Sciatic nerve (tissue), 2 donors: ENCODE measurements at places on chromosomes 5 and 9.

DNA sequence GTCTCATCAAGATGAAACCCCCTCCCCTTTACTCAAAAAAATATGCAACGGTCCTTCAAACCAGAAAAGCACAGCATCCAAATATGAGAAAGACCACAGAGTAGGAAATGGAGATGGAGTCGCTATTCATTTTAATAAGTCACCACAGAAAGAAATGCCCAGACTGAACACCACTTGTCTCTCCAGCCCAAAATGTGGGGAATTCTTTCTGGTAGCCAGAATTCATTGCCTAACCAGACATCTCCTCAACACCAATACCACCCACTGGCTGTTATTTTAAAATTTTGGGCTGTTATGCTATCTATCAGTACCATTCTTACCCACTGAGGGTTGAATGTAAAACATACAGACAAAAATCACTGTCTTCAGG, 100.1 kb downstream of the SUSD1 start:
- no peak for DNase-seq

DNA sequence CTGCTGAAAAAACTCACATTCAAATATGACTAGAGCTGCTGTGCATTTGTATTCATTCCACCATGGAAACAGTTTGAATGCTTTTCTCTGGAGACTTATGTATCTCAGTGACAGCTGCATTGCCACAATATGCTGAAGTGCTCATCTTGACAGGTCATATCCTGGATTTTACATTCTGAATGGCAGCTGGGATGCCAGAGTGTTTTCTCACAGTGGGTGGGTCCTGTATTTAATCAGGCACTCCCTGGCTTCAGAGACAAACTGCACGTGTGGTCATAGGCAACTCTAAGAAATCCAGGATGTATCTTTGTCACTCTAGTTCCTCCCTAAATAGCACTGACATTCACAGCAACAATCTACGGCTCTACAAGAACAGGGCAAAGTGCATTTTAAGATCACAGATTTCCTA, 75.6 kb downstream of the ST8SIA4 start:
- no peak for DNase-seq

DNA sequence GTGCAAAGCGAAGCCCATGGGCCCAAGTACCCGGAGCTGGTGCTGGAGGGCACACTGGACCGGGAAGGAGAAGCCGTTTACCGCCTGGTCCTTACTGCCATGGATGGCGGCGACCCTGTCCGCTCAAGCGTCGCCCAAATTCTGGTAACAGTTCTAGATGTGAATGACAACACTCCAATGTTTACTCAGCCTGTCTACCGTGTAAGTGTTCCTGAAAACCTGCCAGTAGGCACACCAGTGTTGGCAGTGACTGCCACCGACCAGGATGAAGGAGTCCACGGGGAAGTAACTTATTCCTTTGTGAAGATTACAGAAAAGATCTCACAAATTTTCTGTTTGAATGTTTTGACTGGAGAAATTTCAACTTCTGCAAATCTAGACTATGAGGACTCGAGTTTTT, 936 bp downstream of the PCDHGA6 start:
- no peak for DNase-seq

DNA sequence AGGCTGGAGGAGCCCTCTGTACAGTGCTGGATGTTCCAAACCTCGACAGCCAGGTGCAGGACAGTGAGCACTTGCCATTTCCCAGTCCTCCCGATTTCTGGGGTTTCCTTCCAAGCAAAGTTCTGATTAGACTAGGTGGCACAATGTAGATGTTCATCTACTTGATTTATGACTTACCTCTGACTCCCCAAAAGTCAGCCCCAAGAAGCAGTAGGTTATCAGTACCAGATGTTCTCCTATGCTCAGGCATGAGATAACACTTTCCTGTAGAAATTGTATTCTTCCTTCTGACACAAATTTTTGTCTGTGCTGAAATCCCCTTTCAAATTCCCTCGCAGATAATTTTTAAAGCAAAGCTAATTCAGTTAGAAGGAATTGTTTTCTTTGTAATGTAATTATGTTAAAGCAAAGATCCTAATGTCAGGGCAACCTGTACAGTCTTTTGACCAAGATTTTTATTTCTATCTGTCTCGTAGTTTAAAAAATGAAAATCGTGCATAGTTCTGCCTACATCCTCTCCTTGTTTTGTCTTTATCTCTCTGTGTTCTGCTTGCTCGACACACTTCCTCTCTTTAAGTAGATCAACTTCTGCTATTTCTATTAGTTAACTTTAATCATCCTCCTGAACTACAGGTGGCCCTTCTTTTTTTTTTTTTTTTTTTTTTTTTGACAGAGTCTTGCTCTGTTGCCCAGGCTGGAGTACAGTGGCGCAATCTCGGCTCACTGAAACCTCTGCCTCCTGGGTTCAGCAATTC, 102.4 kb upstream of the PJA2 start:
- DNase-seq: no peak

- no peak for DNase-seq
Observed at GRCh38 chr5:25444697-25445096, 799.9 kb upstream of the CDH10 start.

GRCh38 chr9:4297151-4297785, 2.6 kb downstream of the GLIS3 start:
- DNase-seq: peak; percentile 84

DNA sequence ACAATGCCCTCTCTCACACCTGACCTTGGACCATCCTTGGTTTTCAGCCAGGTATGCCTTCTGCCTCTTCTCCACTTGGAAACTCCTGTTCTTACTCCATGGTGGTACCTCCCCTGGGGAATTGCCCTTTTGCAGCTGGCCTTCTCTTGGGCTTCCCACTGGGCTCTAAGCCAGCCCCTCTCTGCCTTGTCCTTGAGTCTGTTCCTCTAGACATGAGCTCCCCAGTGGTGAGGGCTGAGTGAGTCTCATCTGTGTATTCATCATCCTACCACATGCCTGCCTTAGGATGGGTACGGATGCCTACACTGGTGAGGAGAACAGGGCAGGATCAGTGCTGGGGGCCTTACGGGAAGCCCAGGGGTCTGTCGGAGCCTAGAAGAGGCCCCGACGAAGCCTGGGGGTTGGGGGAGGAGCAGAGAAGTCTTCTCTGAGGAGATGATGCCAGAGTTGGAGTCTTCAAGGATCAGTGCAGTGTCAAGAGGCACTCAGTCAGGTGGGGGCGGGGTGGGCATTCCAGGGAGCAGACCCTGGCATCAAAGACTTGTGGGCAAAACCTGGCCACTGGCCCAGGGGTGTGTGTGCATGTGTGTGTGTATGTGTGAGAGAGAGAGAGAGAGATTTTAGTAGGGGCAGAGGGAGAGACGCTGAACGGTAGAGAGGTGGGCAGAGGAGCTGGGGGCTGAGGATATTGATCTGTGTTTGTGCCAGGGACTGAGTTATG, 5.2 kb upstream of the CRB2 start:
- no peak for DNase-seq

DNA sequence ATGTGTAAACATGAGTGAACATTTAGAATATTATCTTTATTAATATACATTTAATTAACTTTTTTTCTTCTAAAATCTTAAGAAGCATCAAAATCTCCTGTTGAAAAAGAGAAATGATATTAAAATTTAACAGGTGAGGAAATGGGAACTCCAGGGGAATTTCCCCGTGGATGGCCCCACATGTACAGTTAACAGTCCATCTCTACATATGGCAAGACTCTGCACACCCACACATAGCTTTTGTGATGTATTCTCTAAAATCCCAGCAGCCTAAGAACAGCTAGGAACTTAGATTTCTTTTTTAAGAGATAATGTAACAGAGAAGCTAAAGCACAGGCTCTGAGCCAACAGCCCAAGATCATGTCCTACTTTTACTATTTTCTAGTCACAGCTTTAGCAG, 556.3 kb upstream of the RGMB start:
- DNase-seq: no peak

- no peak for DNase-seq
Observed at GRCh38 chr5:150309101-150309885, 6.6 kb upstream of the ARSI start.

DNA sequence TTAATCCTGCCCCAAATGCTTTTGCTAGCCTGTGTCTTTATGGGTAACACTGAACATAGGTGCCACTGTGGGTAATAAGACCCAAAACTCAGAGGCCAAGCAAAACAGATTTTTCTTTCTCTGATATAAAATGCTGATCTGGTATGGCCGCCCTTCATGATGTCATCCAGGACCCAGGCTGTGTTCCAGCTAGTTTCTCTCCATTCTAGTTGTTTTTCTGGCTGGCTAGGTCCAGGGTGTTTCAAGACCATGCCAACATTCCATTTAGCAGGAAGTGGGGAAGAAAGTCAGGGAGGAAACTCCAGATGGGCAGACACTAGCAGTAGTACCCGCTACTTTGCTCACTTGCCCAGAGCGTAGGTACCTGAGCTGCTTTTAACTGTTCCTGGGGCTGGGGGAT, 183.9 kb upstream of the OTULINL start:
- DNase-seq: no peak

DNA sequence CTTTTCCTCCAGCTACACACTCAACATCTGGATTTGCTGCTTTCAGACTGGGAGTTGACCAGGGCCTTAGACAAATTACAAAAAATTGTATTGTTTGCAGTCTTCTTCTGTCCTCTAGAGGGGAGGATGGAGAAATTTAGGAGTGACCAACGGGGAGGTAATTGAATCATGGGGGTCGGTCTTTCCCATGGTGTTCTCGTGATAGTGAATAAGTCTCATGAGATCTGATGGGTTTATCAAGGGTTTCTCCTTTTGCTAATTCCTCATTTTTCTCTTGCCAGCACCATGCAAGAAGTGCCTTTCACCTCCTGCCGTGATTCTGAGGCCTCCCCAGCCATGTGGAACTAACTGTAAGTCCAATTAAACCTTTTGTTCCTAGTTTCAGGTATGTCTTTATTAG, 4.2 kb downstream of the IFNA8 start:
- no peak for DNase-seq

DNA sequence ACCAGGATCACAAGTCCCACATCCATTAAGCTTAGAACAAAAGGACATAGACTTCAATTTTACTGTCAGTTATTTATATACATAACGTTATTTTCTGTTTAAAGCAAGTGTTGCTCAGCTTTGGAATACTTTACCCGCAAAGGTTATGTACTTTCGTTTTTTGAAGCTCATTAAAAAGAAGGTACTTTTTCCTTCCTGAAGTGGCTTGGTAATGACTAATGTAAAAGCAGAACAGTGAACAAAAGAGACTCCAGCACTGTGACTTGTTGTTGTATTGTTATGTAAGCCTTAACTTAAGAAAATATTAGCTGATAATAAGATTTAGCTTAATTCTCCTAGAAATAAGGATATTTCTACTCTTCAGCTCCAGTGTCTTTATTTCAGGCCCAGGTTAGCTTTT, 97.3 kb upstream of the SLCO6A1 start:
- DNase-seq: no peak

GRCh38 chr5:126108470-126108869, 314.7 kb upstream of the GRAMD2B start:
- no peak for DNase-seq

DNA sequence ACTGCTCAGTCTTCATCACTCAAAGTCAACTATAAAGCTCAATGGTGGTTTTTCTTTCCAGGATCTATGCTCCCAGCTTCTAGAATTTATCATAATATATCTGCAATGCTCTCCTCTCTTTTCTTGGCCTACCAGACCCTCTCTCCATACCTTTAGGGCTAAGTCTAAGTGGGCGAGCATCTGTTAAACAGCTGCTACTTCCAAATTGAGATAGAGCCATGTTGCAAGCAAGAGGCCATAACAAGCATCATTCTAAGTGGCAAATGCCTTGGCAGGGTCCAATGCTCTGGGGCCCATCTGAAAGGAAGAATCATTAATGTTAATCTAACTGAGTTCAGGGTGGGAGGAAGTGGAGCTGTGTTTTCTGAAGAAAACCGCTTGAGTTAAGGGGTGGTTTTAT, 324.0 kb downstream of the TLR4 start:
- DNase-seq: no peak

DNA sequence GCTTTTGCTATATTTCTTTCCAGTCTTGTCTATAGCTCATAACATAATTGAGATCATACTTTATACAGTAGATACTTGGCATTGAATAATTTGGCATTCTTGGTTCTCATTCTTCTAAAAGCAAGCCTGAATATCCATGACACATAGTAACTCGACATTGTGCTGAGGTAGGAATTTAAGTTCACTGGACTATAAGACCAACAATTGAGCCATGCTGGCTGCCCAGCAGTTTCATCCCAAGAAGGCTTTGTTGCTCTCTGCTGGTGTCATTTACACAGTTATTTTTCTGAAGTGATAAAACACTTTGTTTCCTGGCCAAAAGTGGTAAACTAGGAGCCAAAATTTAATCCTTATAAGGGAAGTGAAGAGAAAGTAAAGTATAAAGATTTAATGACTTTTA, 192.0 kb downstream of the ADAMTSL1 start:
- no peak for DNase-seq

GRCh38 chr5:164060786-164061355, 555.5 kb downstream of the MAT2B start:
- no peak for DNase-seq

DNA sequence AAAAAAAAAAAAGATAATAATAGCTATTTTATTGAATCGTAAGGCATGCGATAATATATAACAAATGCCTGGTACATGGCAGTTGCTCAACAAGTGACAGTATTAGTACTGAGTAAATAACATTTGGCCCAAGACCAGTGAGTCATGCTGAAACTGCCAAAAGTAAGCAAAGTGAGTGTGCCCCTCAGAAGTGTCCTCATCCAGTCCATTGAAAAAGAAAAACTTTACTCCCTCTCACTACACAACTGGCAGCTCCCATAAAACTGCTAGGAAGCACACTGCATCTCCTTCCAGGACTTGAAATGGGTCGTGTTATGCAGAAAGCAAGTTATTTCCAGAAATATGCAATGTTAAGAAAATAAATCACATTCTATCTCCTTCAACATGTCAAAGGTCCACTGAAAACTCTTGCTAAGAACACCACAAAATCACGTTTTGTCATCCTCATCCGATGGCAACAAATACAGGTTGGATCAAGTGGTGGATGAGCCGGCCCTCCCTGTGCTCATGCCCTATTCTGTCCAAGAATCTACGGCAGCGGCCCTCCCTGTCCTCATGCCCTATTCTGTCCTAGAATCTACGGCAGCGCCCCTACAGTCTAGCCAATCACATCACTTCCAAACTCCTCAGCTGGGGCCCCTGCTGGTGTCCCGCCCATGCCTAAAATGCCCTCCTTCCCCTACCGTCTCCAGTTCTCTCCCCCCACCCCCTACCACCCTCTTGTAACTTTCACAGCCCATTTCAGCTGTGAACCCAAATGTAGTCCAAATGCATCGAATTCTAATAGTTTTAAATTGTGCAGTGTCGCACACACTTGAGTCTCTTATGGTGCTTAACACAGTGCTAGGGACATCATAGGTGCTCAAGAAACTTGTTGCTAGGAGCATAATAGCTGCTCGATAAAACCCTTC, 12.5 kb downstream of the PTCH1 start:
- DNase-seq: peak; percentile 69
